Tibial nerve (tissue), 4 donors: ENCODE measurements at places on chromosomes 7 and 10.
A peak's percentile ranks its signal among the peaks of the same experiment; 100 is the strongest.

GRCh38 chr7:139118805-139119485 lies 9.4 kb upstream of the ZC3HAV1 start:
- DNase-seq: no peak

- DNase-seq: no peak
Observed at GRCh38 chr7:66736892-66737291, 3.6 kb upstream of the RABGEF1 start.

GRCh38 chr7:15005672-15006071 lies 103.1 kb upstream of the DGKB start:
- no peak for DNase-seq

- no peak for DNase-seq
Observed at GRCh38 chr10:67618116-67618515, 77.9 kb downstream of the CTNNA3 start.

- DNase-seq: no peak
Observed at GRCh38 chr7:105461518-105461917, 60.6 kb downstream of the PUS7 start.

- no peak for DNase-seq
Observed at GRCh38 chr10:62666275-62666674, 138.2 kb upstream of the ADO start.

GRCh38 chr7:112084520-112084971 lies 121.7 kb downstream of the DOCK4 start:
- DNase-seq: no peak

GRCh38 chr7:79951415-79951814 lies 183.2 kb upstream of the GNAI1 start:
- DNase-seq: no peak

- DNase-seq: no peak
Observed at GRCh38 chr10:32332299-32332750, 14.6 kb downstream of the EPC1 start.

DNA sequence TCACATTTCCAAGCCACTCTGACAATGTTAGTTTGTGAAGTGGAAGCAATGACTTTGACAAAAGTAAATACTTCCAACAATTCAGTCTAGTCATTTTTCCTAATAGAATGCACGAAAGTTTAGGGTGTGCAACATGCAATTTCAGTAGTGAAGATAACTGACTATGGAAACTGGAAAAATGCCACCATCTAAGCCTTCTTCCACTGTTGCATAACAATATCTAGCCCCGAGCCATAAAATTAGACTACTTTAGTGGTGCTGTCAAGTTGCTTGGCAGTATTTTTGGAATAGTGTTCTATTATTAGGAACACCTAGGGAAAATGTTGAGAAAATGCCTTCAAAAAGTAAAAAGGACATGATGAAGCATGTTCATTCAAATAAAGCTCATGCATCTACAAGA lies 17.9 kb downstream of the SEMA3A start:
- no peak for DNase-seq

- no peak for DNase-seq
Observed at GRCh38 chr10:14084875-14085274, 245.8 kb downstream of the FRMD4A start.

DNA sequence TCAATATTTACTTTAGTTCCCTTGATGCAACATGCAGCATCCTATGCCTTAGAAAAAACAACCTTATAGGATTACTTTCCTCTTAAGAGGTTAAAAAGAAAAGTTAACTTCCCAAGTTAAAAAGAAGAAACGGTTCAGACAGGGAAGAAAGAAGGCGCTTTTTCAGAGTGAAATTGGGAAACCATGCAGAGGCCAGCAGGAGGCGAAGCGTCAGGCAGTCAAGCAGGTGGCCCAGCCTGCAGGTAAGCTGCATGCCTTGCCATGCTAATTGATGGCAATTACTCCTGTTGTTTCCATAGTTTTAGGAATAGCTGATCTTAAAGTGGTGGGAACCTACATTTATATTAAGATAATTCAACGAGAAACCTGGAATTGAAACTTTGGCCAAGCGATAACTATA lies 302.6 kb upstream of the SP4 start:
- no peak for DNase-seq

DNA sequence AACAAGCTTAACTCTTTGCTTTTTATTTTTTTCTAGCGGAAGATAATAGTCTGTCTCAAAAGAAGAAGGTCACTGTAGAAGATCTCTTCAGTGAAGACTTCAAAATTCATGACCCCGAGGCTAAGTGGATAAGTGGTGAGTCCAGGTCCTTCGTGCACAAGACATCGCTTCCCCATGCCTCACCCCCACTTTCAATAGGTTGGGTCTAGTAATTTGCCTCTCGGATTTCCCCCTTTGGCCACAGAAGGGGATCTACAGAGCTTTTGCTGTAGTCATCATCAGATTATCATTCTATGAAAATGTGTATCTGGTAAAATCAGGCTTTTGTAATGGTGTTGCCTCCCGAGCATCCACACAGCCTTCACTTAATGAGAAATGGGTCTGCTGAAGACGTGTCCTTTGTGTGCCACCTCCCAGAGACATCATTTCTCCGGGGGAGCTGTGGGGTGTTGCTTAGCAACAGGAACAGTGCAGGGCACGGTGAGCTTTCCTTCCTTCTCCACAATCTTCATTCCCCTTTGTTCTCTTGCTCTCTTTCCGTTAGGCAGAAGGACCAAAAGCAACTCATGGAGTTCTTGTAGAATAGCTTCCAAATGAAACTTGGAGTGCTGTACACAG lies 422.8 kb downstream of the DPP6 start:
- DNase-seq: no peak

GRCh38 chr7:23120106-23120505 lies 14.5 kb downstream of the KLHL7 start:
- DNase-seq: no peak

DNA sequence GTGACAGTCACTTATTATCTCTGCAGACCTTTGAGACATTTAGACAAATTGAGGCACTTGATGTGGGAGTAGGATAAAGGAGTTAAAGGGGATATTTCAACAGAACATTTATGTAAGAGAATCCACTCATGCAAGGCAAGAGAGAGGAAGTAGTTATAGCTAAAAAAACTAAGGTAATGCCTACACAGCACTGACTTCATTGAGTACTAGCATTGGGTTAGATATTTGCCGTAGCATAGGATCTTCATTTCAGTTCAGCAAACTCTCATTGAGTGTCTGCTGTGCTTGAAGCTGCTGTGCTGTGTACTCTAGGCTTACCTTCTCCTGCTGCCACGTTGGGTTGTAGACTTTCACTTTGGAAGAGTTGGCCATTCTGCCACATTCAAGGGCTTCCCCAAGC lies 10.5 kb upstream of the ENTPD1 start:
- no peak for DNase-seq

DNA sequence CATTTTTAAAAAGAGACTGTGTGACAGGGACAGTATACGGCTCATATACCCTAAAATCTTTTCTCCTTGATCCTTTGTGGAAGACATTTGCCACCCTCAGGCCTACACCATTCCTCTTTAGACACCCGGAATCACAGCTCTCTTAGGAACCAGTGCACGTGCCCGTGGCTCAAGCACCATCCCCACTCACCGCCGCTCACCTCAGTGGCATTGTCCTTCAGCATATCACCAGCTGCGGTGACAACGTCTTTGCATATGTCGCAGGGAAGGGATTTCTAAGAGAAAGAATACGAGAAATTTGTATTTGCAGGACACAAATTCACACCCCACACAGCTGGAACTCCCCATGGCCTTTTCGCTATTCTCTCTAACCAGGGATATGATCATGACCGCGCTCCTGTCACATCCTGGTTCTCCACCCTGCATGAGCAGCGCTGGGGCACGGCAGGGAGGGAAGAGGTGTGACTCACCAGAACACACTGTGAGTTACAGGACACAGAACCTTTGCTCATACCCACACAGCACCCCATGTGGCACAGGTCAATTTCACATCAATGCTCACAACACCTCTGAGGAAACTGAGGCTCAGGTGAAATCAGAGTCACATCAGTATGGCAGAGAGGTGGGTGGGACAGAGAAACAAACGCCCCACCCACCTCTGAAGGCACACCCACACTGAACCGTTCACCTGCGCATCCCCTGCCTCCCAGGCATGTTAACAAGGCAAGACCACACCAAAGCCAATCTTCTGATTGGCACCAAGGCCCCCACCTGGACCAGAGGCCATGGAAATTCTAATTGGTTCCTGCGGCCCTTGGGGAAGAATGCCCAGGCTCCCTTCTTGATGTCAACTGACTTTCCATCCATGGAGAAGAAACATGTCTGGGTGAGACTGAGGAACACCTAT lies 19.2 kb downstream of the PSAP start:
- DNase-seq: no peak

DNA sequence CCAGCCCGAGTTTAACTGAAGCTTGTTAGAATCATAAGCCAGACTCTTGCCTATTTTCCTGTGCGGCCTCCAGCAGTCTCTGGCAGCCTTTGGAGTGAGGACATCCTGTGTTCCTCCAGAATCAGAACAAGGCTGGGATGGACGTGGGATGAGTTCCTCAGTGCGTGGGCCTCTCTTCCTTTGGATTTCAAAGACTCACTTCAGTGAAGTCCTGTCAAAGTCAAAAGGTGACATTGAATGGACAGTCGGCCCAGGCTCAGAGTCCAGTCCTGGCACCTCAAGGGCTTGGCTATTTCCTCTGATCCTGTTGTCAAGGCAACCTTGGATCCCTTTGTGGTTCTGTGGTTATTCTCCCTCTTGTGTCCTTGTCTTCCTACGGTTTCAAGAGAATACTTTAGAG lies 21.4 kb upstream of the SMC3 start:
- DNase-seq: no peak

DNA sequence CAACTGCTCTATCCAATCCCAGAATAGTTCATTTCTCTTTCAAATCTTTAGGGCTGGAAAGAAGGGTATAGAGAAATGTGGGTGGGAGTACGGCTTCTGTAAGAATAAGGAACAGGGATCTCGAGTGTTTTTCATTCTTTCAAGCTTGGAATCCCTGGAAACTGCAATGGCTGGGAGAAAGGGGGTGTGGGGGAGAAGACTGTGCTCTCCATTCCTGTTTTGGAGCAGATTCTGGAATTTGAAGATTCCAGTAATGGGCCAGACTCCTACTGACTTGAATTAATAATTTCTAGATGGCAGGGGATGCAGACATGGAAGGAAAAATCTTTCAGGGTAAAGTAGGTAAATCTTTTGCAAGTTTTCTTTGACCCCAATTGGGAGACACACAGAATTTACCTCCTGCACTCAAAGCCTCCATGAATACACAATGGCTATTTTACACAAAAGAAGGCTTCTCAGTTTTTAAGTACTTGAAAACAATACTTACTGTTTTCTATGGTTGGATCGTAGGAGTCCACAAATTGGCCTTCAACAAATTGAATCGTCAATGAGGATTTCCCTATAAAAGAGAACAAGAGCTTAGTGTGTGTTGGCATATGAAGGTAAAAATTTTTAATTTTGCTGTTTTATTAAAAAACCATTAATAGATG lies 29.1 kb downstream of the RHEB start:
- no peak for DNase-seq

DNA sequence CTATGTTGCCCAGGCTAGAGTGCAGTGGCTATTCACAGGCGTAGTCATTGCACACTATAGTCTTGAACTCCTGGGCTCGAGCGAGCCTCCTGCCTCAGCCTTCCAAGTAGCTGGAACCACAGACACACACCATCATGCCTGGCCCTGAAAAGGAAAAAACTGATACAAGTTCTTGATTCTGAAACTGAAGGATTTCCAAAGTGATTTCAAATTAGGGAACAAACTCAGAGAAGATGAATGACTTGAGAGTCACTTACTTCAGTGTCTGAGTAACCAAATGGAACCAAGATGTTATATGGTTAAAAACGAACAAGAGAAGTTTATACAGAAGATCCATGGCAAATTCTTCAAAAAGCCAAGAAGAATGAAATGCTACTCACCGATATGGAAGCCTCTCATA lies 14.4 kb downstream of the CWF19L1 start:
- no peak for DNase-seq

- no peak for DNase-seq
Observed at GRCh38 chr10:91796331-91797047, 1.7 kb upstream of the TNKS2 start.

- DNase-seq: no peak
Observed at GRCh38 chr7:108423089-108423989, 32.9 kb downstream of the NRCAM start.

GRCh38 chr7:2928613-2929311 lies 84.7 kb upstream of the GNA12 start:
- DNase-seq: no peak

DNA sequence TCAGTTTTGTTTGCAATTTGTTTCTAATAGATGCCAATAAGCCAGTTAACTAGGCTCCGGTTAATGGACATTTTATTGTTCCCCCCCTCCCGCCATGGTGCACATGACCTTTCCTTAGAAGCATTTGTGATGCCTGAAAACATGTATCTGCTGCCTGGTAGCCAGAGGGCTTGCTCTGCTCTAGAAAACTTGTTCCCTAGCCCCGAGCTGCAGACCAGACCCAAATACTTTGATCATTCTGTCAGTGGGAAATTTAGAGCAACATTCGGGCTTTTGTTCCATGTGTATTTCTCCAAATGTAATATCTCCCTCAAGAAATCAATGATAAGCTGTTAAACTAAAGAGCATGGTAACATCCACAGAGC lies 104.7 kb downstream of the EVX1 start:
- DNase-seq: no peak

GRCh38 chr7:94174956-94175355 lies 170.8 kb upstream of the BET1 start:
- no peak for DNase-seq

GRCh38 chr7:38127216-38128207 lies 50.5 kb upstream of the STARD3NL start:
- DNase-seq: no peak

DNA sequence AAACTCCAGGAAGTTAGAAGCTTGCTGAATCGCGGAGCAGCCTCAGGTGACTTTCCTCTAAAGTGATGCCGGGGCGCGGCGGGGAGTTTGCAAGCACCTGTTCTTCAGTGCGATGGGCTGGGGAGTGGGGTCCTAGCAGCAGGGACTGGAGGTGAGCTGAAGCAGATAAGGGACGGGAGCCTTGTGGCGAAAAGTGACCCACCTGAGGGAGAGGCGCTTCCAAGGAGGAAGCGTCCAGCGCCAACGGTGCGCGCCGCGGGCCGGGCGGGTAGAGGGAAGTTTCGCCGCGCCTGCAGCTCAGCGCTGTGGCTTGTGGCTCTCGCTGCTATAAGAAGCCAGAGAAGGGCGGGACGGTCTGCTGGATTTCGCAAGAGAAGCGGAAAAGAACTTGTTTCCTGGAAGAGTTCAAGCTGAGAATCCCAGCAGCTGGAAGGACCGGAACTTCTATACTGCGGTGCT lies at the start of gene STEAP4:
Gene STEAP4, minus strand, starts transcription at position 305 of the 459 bp plus-strand sequence. CDS start 22,625 bp downstream, outside the sequence.
- DNase-seq: peak; percentile 72

DNA sequence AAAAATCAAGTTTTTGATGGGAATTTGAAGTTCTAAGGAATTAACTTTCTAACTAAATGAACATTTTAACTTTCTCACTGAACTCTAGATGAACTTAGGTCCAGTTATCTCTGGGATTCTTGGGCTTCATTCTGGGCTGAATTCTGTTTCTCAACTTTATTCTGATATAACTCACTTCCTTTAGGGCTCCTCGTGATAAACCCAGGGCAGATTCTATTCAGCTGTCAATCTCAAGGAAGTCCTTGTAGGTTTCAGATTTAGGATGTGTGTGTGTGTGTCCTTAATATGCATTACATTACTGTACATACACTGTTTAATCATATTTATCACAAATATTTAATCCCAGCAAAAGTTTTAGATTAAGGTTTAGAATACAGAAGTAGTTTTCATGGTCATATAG lies 344.3 kb downstream of the GATA3 start:
- no peak for DNase-seq

- DNase-seq: no peak
Observed at GRCh38 chr10:69361303-69361614, 55.5 kb downstream of the TACR2 start.

- no peak for DNase-seq
Observed at GRCh38 chr10:4909118-4909517, 54.1 kb upstream of the AKR1C1 start.
